ENCODE measurements at places on chromosomes 1 and 21. TPM values are rescaled to one million over a fixed set of nuclear protein-coding genes. Genes with fewer than 3 reads are reported as not detected.
A peak's percentile ranks its signal among the peaks of the same experiment; 100 is the strongest.

Gene PGM1
- 33.3 TPM for polyA plus RNA-seq

Gene NSL1
- 48.2 TPM for polyA plus RNA-seq

Gene GBP3
- polyA plus RNA-seq: 11.4 TPM

Gene SLC1A7
- 0.27 TPM for polyA plus RNA-seq

Gene SH3D21
- 43.2 TPM for polyA plus RNA-seq

Gene FAM167B
- 10.4 TPM for polyA plus RNA-seq

Gene ZFP69B
- 6.3 TPM for polyA plus RNA-seq

Gene GPA33
- 1.0 TPM for polyA plus RNA-seq

- no peak for DNase-seq
These were observed 23.3 kb downstream of the ZP4 start for GRCh38 chr1:237867380-237867888.

DNA sequence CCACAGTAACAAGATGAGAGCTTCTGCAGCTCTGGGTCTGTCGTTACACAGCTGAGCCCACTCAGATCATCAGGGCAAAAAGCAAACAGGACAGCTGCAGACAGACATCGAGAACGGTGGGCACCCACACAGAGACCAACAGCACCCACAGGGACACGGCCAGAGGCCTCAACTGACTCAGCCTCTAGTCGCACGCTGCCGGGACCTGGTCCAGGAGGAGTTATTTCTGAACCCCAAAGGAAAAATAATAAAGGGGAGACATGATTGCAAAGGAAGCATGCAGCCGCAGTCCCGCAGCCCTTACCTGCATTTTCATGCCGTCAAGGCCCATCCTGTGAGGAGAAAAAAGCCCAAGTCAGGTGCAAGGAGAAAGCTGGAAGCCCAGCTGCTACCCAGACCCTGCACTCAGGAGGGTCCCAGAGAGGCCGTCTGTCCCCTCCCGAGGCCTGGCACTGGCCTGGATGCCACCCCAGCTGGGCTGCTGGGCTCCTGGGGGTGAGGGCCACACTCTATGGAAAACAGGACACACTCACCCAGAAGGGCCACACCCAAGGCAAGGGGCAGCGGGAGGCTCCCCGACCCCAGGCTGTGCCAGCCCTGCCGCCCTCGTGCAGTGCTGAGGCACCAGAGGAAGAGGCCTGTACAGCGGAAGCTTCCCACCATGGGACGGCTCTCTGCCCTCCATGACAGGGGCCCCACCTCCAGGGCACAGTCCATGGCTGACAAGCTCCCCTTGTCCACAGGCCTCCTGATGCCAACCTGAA, 15.7 kb downstream of the LSS start:
- DNase-seq: no peak

DNA sequence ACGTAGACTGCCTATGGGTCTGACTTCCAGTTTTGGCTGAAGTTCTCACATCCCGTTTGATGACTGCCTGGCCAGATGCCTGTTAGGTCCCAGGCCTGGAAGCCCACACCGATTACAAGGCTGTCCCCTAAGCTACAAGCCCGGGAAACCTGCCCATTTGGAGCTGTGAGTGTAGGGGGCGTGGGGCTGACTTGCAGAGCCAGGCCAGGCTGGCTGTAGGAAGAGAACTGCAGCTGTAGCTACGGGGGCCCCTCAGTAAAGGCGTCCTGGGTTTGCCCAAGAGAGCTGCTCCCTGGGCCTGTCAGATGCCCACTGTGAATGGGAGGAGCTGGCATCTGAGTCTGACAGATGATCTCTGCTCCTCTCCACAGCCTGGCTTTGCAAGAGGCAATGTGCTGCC, 199.7 kb downstream of the CAMTA1 start:
- no peak for DNase-seq

- DNase-seq: no peak
These were observed 195.0 kb upstream of the RGS18 start for GRCh38 chr1:191963286-191963685.

GRCh38 chr1:159079525-159079924, 3.0 kb upstream of the AIM2 start:
- DNase-seq: no peak

- DNase-seq: no peak
These were observed 20.6 kb downstream of the TP73 start for GRCh38 chr1:3672971-3673361.

- no peak for DNase-seq
These were observed 60.1 kb downstream of the AGPAT3 start for GRCh38 chr21:43925096-43925481.

DNA sequence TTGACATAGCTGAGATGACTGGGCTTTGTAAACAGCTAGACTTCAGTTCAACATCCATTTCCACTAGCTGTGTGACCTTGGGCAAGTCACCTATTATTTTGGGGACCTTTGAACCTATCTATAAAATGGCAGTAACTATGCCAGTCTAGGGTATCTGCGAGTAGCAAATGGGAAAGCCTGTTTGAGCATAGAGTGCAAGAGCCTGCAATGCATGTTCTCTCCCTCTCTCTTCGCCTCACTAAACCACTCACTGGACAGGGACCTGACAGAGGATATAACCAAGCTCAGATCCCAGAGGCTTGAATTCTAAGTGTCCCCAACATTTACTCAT, 39.7 kb downstream of the DPT start:
- no peak for DNase-seq

GRCh38 chr1:166197141-166197540, 30.3 kb upstream of the FAM78B start:
- DNase-seq: no peak

DNA sequence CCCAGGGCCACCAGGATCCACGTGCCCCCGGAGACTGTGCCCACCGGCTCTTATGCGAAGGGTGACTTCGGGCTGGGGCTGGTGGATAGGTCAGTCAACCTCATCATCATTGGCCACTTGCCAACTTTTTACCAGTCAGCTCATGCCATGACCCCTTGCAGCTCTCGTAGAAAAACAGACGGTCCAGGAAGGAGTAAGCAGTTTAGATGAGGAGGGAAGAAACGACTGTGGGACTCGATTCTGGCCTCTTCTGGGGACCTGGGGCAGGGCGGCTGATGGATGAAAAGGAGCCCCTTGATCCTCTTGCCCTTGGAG, 41.0 kb downstream of the UBASH3A start:
- DNase-seq: no peak

DNA sequence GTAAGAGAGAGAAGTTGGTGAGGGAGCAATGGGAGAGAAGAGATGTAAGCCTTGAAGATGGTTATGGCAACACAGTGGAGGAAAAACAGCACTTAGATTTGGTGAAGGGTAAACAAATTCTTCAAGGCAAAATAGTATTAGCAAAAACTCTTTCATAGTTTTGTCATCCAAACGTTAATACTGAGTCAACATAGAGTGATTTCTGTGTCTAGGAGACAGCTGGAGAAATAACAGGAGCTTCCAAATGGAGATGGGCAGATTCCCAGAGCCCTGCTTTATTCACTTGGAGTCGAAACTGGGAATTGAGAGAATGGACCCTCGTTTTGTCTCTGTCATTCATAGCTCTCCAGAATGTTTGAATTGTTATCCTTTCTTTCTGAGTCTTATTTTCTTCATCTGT, 68.3 kb downstream of the PLA2G4A start:
- DNase-seq: no peak

DNA sequence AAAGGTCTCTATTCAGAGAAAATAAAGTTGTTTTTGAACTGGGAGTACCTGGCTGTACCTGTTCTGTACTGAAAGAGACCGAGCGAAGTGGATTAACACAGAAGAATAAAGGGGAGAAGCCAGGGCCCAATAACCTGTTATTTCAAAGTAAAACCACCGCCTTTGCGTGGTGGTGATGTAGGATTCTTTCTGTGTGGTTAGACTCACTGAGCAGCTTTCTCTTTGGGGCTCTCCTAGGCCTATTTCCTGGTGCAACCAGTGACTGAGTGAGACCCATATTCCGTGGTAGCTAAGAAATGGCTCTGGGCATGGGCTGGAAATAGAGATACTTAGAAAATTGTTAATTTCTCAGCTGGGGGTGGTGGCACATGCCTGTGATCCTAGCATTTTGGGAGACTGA, 99.9 kb downstream of the XCL2 start:
- no peak for DNase-seq

DNA sequence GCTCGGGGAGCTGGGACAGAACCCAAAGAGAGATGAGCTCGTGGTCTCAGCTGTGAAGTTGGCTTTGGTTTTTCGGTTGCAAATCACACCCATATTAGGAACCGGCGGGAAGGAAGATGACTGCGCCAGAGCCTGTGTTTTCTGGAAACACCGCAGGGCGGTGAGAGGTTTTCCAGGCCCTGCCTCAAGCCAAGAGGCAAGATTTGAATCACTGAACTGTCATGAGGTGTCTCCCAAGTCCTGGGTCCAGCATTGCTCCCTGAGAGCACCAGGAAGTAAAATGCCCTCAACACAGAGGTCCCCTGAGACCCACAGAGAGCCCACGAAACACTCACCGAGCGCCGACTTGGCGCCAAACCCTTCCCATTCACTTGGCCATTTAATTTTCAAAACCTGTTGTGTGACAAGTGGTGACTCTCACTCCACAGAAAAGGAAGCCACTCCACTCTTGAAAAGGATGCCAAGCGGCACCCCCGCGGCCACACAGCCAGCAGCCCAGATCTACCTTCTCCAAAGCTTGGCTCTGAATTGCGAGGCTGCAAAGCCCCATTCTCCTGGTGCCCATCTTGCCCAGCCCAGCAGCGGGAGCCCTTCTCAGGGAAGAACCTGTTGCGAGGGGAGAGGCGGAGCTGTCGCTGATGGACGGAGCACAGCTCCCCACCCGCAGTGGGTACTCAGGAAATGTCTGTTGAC, 99.0 kb upstream of the RUNX3 start:
- DNase-seq: no peak

DNA sequence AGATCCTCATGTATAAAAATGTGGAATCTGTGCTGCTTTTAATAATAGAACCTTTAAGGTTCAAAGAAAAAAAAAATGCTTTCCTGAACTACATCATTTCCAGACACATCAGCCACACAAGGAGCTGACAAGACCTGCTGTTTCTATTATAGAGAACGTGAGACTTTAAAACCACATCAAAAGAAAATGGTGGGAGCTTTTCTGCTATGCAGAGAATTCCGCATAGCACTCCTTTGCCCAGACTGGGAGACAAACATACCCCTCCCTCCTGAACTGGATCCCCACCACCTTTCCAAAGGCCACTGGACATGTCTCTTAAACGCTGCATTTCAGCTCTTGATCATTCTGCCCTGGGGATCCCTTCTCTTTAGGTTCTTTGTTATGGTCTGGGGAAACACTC, 41.9 kb downstream of the TRIT1 start:
- no peak for DNase-seq

DNA sequence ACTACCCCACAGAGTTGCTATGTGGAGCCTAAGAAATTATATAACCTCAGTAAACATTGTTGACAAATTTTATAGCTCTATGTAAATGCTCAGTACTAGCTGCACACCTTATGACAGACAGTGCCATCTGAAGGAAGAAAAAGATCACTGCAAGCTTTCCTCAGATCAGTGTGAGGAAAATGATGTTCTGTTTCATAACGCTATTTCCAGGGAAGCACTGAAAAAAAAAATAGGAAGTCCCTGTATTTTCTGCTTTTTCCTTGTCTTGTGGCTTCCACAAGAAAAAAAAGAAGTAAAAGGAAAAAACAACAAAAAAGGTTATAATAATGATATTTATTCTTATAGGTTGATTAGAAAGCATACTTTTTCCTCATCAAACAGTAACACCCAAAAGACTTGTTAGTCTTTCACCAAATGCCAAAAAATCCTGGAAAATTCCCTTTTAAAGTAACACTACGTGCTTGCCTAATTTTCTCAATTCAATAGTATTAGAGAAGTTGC, 23.2 kb downstream of the LYST start:
- peak; percentile 33 for DNase-seq

DNA sequence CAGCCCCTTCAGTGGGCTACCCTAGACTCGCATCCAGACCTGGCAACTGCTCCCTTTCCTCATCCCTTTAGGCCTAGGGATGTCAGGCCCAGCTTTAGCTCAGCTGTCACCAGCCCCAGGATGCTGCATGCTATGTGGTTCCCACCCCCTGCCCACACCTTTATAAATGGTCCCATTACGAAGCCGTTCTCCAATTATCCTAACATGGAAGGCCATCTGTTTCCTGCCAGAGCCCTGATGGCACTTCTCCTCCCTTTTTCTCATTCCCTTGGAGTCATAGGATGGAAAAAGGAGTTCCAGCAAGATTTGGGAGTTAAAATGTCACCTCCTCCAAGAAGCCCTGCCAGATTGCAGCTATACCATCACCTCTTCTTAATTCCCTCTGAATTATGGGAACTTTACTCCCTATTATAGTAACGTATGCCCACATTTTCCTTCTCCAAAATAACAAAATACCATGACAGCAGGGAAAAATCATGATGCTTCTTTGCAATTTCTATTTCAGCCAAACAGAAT, 205.0 kb upstream of the GRIK3 start:
- DNase-seq: no peak

DNA sequence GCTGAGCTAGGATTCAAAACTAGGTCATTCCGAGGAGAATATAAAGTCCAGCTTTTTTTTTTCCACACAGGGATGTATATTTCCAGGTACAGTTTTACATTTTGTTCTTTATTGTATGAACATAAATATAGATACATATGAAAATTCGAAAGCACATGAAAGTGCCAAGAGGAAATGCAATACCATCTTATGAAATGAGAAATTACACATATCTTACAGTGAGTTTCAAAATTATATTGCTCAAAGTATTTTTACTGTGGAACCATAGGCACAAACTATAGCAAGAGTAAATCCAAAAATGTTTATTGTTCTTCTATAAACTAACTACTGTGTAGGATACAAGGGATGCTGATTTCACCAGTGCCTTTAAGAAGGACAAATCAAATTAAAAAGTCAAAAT, 39.0 kb downstream of the PTPRC start:
- no peak for DNase-seq

- DNase-seq: no peak
These were observed 17.7 kb upstream of the PROX1 start for GRCh38 chr1:213969958-213970555.

GRCh38 chr1:115744646-115745275, 23.8 kb downstream of the CASQ2 start:
- DNase-seq: no peak

Data from renal cortex interstitium (tissue), 15 donors.